ENCODE measurements at places on chromosomes 6 and 20. TPM values are rescaled to one million over a fixed set of nuclear protein-coding genes. Genes with fewer than 3 reads are reported as not detected.
A peak's percentile ranks its signal among the peaks of the same experiment; 100 is the strongest.

- no peak for DNase-seq
These were observed 14.4 kb downstream of the ZNF217 start for GRCh38 chr20:53579266-53579580.

Gene MUC22
- not detected for total RNA-seq

GRCh38 chr20:31711179-31712111 is 11.2 kb downstream of the BCL2L1 start:
- DNase-seq: no peak

Gene SLC52A3
- total RNA-seq: not detected

Gene FAM83D
- 87.9 TPM for total RNA-seq

DNA sequence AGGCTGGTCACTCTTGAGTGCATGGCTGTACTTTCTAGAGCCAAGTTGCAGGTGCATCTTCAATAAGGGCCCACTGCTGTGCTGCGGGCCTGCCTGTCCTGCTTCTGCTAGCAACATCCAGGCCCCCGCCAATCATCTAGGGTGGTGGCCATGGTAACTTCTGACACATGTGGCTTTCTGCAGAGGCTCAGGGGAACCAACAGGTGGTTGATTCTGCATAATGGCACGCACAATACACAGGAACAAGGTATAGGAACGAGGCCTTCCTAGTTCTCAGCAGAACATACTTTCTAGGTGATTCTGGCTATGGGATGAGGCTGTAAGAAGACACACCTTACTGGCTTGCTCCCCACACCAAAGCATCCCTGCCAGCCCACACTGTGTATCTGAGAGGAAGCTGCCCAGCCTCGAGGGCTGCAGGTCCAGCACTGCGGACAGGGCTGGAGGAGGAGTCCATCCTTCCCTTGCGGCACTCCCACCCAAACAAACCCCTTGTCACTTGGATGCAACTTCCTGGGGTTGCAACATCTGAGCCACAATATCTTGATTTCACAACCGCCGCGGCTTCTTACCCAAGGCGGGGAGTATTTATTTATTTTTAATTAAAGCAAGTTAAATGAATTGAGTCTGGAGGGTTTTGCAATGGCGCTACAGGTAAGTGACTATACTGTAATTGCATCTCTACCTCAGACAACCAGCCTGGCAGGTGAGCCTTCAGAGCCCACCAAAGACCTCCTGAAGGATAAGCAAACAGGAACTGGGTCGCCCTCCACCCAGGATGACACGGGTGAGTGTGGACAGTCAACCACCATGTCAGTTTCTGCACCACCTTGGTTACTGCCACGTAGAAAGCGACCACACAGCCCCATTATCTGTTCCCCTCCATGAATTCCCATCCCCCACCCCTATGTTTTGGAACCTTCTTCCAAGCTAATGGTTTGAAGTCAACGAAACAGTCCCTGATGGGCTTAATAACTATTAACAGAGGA is 49.6 kb downstream of the SULF2 start:
- no peak for DNase-seq

DNA sequence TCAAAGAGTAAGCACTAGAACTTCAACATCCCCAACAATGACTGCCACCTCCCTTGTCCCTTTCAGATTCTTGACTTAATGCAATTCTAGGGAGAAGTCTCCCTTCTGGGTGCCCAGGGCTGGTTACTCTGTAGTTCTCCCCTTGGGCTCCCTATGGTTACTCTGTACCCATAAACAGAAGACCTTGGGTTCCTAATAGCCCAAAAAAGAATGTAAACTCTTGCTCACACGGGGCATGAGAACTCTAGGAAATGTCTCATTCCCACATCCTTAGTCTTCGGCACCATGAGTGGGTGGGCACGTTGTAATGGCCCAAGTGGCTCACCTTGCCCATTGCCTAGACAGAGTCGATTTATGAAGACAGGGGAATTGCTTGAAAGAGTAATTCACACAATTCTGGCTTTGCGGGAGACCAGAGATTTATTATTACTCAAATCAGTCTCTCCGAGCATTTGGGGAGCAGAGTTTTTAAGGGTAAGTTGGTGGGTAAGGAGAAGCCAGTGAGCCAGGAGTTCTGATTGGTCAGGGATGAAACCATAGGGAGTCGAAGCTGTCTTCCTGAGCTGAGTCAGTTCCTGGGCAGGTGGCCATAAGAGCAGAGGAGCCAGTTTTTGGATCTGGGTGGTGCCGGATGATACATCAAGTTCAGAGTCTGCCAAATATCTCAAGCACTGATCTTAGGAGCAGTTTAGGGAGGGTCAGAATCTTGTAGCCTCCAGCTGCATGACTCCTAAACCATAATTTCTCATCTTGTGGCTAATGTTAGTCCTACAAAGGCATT is 61.2 kb upstream of the SIRPG start:
- no peak for DNase-seq

Gene HLA-E
- 24.6 TPM for total RNA-seq

DNA sequence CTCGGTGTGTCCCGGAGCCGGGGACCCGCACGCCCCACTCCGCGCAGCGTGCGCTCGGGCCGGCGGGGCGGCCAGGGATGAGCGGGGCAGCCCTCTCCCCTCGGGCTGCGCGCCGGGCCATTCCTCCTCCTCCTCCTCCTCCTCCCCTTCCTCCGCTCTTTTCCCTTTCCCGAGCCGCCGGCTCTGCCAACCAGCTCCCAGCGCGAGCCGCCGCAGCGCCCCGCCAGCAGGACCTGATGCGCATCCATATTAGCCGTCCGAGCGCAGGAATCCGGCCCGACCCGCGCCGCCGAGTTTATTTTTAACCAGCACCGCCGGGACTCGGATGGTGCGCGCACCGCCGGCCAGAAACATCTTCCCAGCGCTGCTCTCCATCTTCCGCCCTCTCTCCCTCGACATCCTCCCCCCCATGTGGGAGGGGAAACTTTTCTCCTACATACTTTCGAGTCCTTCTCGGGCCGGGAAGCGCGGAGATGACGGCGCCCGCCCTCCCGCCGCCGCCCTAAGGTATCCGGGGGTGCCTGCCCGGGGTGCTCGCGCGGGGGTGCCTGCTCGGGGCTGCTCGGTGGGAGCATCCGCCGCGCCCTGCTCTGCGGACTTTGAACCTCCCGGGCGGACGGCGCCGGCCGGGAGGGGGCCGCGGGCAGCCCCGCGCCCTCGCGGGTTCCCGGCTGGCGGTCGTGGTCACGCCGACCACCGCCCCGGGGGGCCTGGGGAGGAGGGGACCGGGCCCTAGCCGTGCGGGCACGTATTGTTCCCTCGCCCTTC is 619 bp downstream of the RREB1 start:
- DNase-seq: peak; percentile 42

Gene SPATS1
- not detected for total RNA-seq

All from SJCRH30 (cell line).